ENCODE measurements at places on chromosomes 7 and 10.

- no peak for DNase-seq
Measured at GRCh38 chr7:128889121-128889520, 21.4 kb downstream of the KCP start.

GRCh38 chr7:135147341-135147898, 452 bp upstream of the TMEM140 start:
- peak; percentile 66 for DNase-seq

GRCh38 chr7:113004726-113005454, 81.7 kb downstream of the GPR85 start:
- no peak for DNase-seq

- no peak for DNase-seq
Measured at GRCh38 chr10:64731016-64731415, 1209.8 kb downstream of the REEP3 start.

- DNase-seq: no peak
Measured at GRCh38 chr10:10910634-10911033, 107.0 kb upstream of the CELF2 start.

- no peak for DNase-seq
Measured at GRCh38 chr10:25842146-25842545, 91.9 kb upstream of the MYO3A start.

DNA sequence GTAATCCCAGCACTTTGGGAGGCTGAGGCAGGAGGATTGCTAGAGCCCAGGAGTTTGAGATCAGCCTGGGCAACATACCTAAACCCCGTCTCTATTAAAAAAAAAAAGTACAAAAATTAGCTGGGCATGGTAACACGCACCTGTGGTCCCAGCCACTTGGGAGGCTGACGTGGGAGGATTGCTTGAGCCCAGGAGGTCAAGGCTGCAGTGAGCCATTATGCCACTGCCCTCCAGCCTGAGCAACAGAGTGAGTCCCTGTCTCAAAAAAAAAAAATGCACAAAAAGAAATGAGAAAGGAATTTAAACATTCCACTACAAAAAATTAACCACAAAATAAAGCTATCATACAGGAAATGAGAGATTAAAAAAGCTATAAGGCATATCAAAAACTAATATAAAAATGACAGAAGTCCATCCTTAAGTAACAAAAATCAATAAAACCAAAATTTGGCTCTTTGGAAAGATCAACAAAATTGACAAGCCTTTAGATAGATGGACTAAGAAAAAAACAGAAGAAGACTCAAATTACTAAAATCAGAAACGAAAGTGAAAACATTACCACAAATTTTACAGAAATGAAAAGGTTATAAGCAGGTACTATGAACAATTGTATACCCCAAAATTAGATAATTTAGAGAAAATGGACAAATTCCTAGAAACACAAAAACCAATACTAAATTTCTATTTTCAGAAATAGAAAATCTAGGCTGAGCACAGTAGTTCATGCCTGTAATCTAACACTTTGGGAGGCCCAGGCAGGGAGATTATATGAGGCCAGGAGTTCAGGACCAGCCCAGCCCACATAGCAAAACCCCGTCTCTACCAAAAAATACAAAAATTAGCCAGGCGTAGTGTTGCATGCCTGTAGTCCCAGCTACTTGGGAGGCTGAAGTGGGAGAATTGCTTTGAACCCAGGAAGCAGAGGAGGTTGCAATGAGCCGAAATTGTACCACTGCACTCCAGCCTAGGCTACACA, 42.4 kb upstream of the NANOS1 start:
- no peak for DNase-seq
